ENCODE measurements at places on chromosomes 4 and X.

DNA sequence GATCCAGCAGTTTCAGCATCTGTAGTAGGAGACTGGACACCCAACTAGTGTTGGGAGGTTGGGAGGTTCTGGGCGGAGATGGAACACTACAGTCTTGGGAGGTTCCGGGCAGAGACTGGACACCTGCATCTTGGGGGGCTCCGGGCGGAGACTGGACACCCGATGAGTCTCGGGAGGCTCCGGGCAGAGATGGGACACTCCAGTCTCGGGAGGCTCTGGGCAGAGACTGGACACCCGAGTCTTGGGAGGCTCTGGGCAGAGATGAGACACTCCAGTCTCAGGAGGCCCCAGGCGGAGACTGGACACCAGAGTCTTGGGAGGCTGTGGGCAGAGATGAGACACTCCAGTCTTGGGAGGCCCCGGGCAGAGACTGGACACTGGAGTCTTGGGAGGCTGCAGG lies 29.5 kb upstream of the LANCL3 start:
- no peak for DNase-seq

- peak; percentile 10 for DNase-seq
These were observed 149.9 kb downstream of the FGF16 start for GRCh38 chrX:77597090-77597489.

GRCh38 chr4:166174717-166175490 lies 301.9 kb downstream of the TLL1 start:
- no peak for DNase-seq

- DNase-seq, result no peak
These were observed 7.6 kb downstream of the MAD2L1 start for GRCh38 chr4:120059036-120059435.

DNA sequence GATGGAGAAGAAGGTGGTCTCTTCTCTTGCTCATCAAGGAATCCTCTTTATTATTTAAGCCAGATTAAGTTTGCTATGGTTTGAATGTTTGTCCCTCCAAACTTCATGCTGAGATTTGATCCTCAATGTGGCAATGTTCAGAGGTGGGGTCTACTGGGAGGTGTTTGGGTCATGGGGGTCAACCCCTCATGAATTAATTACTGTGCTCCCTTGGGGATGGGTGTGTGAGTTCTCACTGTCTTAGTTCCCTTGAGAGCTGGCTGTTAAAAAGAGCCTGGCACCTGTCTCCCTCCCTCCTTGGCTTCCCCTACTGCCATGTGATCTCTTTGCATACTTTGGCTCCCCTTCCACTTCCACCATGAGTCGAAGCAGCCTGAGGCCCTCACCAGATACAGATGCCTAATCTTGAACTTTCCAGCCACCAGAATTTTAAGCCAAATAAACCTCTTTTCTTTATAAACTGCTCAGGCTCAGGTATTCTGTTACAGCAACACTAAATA lies 36.0 kb upstream of the CD38 start:
- no peak for DNase-seq

- no peak for DNase-seq
These were observed 83.5 kb downstream of the NSUN7 start for GRCh38 chr4:40833212-40833611.

- DNase-seq, result no peak
These were observed 74.1 kb downstream of the ARSJ start for GRCh38 chr4:113905301-113905700.

DNA sequence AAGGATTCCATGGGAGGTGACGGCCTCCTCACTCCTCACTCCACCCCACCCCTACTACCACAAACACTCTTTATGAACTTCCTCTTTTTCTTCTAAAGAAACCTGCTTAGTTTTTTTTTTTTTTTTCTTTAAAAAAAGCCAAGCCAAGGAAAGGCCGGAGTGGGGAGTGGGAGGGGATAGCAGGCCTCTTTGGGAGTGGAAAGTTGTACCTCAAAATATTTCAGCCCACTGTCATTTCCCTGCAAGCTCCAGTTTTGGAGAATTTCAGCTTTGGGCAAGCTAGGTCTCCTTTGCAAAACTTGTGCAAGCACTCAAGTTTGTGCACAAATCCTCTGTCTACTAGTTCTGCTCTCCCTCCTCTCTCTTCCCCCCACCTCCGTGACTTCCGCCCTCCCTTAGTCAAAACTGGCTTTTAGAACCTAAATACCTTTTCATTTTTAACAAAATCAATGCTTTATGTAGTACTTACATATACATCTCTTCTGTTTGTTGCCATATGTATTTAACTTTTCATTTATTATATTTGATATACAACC lies 512 bp upstream of the ANTXR2 start:
- no peak for DNase-seq

DNA sequence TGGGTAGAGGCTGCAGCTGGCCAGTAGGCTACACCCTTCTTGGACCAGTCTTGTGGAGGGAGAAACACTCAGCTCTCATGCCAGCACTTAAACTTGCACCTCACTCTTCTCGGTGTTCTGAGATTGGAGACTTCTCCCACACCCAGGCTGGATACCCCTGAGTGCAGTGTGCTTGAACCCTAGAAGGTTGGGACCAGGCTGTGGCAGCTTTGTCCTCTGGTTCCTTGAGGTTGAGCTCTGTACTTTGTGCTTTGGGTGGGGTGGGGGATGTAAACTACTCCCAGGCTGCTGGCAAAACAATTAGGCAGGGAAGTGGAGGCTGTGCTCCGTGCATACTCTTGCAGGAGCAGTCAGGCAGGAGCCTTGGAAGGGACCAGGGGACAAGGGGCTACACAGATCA lies 143.6 kb upstream of the GNPDA2 start:
- DNase-seq, result no peak

DNA sequence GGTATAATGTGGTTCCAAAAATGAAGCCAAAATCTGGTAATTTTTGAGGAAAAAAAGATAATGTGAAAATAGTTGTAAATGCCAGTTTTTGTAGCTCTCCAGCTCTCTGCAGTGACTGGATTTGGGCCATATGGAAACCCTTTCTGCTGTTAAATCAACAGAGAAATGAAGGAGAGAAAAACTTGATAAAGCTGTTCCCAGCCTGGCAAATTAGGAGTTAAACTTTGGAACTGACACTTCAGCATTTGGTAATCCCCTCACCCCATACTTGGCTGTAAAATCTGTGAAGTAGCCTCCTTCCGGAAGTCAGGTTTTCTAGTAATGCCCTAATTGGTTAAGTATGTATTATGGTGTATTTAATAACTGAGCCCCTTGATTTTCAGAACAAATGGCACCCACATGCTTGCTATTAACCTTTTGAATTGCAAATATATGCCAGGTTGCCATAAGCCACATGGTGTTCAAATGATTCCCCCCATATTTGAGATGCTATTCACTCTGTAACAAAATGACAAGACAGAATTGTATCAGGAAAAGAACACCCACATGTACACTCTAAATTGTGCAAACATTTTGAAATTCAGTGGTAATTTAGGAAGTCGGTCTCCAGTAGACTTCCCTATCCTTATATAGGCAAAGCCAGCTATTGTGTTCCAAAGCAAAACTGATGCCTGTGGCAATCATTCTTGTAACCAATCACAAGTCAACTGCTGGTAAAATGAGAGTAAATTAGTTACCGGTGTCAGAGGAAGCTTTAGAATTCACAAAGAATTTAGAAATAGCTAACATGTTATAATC lies 96.3 kb upstream of the ADAMTS3 start:
- DNase-seq, result peak; percentile 33

GRCh38 chr4:77438549-77438948 lies 167.1 kb upstream of the CXCL13 start:
- DNase-seq, result no peak

GRCh38 chr4:106058921-106059320 lies 163.7 kb downstream of the NPNT start:
- no peak for DNase-seq

DNA sequence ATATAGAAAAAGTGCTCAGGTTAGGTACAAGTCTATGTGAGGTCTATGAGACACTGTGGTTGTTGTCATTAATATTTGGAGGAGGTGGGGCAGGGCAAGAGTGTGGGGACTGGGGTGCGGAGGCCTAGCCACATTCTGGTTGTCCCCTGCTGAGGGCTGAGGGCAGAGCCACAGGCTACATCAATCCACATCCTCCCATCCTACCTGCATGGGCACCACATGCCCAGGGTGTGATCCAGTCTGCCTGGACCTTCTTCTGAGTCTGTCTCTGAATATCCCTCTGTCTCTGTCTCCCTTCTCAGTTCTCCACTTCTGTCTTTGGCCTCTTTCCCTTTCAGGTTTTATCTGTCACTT lies 1.2 kb upstream of the GATA1 start:
- no peak for DNase-seq

DNA sequence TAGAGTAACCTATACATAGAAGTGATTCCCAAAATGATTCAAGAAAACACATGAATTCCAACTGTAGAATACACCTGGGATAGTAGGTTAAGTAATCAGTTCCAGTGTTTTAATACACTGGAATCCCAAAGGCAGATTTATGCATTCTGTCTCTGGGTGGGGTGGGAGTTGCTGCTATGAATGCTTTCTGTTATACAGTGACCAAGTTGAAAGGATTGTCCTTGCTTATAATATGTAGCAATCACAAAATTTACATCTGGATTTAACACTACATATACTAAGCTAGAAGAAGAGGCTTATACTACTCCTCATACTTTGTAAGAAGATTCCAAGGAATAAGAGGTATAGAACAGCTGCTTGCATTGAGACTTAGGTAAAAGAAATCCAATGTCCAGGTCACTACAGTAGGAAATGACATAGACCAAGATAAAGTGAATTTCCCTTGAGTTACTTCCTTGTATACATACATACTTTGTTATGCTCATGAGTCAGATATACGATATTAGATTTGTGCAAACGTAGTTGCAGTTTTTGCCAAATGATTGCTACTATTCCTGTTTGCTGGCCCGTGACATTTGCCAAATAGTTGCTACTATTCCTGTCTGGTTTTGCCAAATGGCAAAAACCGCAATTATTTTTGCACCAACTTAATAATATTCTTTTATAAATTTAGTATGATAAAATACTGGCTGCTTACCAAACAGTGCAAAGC lies 210.5 kb upstream of the DIAPH2 start:
- DNase-seq, result no peak

DNA sequence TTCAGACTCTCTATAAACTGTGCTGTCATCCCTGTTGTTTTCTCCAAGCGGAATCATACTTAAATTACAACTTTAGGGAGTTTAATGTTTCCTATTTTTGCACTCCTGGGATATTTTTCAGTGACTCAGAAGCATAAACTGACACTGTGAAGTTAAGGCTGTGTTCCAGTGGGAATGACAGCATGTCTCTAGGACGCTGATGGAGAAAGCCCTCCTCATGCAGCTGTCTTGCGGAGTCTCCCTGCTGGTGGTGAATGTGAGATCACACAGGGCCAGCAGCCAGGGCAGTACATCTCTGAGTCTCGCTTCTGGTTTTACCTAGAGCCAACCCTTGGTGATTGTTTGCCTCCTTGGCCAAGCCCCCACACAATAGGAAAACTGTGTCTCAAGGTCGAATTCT lies 53.3 kb downstream of the NFKB1 start:
- DNase-seq, result peak; percentile 32

- DNase-seq, result no peak
These were observed 194.7 kb downstream of the PTTG2 start for GRCh38 chr4:38154681-38155588.

Data from mesendoderm (in vitro differentiated cells).